ENCODE measurements at places on chromosomes 1 and 21.
A peak's percentile ranks its signal among the peaks of the same experiment; 100 is the strongest.

GRCh38 chr1:30447701-30448100 is 275.7 kb downstream of the MATN1 start:
- no peak for DNase-seq

- DNase-seq: no peak
Measured at GRCh38 chr1:153403421-153404085, 12.7 kb upstream of the S100A8 start.

- DNase-seq: no peak
Measured at GRCh38 chr1:151976015-151976343, 17.7 kb downstream of the S100A10 start.

DNA sequence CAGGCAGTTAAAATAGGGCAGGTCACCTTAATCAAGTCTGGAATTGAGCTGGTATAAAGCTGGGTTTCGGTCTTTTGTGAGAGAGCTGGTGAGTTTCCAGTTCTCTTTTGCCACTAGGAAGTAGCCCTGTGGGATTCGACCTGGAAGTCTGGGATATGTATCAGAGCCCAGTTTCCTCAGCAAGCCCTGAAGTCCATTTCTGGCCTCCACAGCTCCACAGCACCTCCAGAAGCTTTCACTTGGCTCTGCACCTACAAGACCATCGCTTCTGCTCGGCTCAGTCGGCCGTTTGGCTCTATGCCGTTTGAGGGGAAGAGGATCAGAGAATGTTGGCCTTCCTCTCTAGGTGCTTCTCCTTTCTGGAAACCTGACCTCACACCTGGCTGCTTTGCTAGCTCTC is 148.0 kb downstream of the GALNT2 start:
- DNase-seq: no peak

DNA sequence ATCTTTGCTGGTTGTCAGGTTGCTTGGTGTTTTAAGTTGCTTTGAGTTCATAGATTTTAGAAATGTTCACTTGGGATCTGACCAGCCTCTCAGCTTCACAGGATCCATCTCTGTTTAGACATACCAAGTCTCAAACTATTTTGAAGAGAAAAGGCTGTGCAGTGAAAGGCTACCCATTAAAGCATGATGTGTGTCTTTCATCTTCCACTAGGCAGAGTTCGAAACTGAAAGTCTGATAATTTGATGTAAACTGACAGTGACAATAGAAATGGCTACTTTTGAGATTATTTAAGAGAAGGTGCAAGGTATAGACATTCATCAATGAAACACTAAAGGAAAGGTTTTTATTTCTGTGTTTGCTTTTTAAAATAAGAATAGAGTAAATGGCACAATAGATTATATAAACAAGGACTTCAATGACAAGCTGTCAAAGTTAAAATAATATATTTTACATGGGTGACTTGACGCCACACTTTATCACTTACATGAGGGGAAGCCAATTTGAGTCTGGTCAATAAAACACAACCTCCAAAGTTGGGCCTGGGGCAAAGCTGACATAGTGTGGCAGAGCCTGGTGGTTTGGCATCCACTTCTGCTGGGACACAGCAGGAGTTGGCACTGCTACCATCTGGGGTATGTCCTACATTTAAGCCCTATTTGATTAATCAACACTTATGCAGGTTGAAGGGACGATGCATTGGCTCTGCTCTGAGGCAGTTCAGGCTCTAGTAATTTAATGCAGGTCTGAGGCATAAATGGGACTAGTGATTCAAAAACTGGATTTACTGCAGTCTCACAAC is 197.7 kb downstream of the CRB1 start:
- DNase-seq: no peak

- DNase-seq: no peak
Measured at GRCh38 chr1:210702506-210702905, 373.8 kb downstream of the HHAT start.

DNA sequence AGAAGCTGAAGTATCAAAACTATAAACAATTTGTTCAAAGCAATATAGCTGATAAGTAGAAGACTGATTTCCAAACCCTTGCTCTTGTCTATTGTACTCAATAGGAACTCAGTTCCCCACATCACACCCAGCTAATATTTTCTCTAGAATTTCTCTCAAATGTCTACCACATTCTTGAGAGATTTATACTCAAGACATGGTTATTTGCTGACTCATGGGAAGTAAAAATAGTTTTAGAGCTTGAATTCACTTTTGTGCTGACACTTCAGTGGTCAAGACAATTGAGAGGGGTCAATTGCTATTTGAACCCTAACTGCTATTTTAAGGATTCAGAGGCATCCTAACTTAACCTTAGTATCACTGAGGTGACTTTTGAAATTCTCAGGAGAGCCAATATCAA is 99.0 kb downstream of the TNNI3K start:
- DNase-seq: no peak

DNA sequence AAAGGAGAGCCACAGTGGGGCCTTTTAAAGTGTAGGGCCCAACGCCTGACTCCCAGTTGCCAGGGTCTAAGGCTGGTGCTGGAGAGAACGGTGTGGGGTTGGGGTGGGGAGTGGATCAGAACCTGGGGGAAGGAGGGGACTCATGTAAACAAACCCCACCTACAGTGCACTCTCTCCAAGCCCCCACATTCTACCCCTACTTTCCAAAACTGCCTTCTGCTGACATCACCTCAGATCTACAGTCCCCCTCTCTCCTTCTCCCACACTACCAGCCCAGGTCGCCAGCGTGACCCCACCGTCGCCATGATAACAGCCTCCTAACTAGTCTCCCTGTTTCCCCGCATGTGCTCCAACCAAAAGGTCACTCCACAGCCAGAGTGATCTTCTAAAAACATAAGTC is 26.6 kb downstream of the TNNT2 start:
- no peak for DNase-seq

GRCh38 chr1:203408486-203409481 is 57.9 kb upstream of the FMOD start:
- no peak for DNase-seq

DNA sequence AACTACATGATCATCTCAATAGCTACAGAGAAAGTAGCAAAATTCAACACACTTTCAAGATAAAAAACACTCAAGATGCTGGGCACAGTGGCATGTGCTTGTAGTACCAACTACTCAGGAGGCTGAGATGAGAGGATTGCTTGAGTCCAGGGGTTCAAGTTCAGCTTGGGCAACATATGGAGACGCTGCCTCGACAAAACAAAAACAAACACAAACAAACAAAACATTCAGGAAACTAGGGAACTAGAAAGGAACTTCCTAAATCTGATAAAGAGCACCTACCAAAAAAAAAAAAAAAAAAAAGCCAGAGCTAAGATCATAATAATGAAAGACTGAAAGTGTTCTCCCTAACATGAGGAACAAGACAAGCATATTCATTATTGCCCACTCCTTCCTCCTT is 22.8 kb upstream of the RNF186 start:
- no peak for DNase-seq

DNA sequence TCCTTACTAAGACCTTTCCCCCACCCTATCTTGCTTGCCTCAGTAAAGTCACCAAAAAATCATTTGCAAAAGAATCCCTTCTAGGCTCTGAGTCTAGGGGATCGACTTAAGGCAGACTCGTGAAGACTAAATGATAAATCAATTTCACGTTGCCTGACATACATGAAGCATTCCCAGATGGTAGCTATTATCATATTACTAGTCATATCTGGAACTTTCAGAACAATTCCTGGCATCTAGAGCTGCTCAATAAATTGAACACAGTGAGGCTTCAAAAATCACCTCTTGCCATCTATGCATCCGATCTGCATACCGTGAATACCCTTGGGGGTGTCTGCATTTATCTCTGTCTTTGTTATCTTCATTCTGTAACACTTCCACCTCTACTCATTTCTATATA is 49.6 kb upstream of the DAB1 start:
- no peak for DNase-seq

- no peak for DNase-seq
Measured at GRCh38 chr1:172351754-172352161, 68.7 kb upstream of the C1orf105 start.

DNA sequence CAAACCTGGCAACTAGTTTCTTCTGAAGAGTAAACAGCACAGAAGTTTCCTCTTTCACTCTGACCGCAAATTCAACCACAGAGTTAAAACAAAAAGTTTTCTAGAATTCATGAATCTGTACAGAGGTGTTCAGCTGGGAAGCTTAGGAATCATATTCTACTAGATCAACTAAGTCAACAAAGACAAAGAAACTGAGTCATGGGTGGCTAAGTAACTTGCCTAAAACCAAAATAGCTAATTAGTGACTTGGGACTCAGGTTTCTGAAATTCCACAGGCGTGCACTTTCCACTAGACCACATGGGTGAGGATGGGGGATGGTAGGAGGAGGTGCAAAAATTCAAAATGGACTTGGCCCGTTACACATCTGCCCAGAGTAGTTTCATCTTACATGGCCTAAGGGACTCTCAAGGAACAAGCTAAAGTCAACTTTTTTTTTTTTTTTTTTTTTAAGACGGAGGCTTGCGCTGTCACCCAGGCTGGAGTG is 25.8 kb downstream of the PTPN14 start:
- no peak for DNase-seq

DNA sequence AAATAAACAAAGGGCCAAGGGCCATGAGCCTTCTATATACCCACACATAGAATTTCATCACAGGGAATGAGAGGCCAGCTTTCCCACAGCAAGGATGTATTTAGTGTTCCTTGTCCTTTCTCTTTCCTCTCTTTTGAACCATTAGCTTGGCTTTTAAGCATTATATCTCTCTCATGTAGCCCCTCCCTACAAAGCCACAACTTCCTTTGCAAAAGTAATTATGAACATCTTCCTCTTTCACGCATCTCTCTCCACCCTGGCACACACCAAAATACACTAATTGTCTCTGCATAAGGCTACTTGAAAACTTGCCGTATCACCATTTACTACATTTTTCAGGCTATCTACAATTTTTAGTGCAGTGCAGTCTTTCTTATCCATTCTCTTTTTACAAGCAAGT is 1.9 kb upstream of the AK5 start:
- no peak for DNase-seq

DNA sequence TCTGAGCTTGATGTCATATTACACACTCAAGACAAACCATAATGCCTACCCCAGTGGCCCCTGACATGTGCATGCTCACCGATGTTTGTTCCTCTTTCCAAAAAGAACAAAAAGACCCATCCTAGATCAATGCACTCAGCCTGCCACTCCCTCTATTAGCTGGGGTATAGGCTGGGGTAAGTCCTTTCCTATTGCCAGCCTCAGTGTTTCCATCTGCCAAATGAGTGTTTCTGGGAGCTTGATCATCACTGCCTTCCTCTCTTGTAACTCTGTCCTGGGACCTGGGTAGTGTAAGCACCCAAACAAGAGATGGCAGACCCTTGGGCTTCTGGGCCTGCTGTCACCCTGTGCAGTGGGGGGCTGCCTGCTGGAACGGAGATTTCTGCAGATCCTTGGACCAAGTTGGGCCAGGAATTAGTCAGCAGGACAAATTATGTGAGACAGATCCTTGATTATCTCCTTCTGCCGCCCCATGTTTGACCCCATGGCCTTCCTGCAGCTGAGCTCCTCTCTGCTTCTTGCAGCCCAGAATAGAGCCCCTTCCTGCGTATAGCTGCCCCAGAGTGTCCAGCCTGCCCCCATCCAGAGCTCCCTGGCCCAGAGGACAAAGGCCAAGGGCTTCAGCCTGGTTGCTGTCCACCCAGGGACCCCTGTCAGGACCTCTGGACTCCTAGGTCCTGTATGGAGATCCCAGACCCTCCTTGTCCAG is 31.5 kb upstream of the LRP8 start:
- DNase-seq: no peak

DNA sequence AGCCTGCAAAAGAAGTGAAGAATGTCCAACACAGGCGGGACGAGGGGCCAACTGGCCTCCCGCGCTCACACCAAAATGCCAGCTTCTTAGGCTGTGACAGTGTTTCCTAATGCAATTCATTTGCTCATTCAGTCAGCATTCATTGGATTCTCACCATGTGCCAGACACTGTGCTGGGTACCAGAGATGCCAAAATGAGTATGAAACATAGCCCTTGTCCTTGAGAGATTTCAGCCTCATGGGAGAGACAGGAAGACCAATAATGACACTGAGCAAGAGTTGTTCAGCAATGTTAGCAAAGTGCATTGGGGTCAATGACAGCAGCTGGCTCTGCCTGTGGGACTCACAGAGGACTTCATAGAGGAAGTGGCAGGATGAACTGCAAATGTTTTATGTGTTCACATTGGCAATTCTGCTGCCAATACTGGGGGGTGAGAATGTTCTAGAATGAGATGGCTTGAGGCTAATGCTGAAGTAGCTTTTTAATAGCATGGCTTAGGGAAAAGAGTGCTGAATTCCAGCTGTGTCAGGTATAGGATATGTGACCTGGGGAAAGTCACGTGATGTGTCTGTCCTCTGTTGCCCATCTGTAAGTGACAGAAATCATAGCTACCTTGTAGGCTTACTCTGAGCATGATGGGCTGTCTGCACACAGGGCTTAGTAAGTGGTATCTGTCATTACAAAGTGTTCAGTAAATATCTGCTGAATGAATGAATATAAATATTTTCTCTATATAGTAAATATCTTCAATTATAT is 58.3 kb upstream of the KIF26B start:
- DNase-seq: no peak

DNA sequence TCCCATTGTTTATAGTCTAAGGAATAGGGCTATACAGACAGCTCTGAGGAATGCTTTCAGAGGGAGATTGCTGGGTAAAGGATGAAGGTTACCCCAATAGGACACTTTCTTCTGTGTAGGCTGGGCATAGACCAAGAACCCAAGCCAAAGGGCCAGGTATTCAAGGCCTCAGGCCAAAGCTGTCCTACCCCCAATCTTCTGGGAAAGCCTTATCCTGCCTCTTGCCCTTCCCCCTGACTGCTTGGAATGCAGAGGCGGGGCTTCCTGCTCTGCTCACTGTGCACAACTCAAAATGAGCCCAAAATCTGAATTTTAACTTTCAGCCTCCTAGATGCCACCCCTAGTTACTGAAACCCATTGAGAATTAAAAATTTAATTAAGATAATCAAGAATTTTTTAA is 2.2 kb downstream of the OR10Z1 start:
- DNase-seq: no peak

- DNase-seq: no peak
Measured at GRCh38 chr1:66269222-66269621, 264.7 kb upstream of the SGIP1 start.

DNA sequence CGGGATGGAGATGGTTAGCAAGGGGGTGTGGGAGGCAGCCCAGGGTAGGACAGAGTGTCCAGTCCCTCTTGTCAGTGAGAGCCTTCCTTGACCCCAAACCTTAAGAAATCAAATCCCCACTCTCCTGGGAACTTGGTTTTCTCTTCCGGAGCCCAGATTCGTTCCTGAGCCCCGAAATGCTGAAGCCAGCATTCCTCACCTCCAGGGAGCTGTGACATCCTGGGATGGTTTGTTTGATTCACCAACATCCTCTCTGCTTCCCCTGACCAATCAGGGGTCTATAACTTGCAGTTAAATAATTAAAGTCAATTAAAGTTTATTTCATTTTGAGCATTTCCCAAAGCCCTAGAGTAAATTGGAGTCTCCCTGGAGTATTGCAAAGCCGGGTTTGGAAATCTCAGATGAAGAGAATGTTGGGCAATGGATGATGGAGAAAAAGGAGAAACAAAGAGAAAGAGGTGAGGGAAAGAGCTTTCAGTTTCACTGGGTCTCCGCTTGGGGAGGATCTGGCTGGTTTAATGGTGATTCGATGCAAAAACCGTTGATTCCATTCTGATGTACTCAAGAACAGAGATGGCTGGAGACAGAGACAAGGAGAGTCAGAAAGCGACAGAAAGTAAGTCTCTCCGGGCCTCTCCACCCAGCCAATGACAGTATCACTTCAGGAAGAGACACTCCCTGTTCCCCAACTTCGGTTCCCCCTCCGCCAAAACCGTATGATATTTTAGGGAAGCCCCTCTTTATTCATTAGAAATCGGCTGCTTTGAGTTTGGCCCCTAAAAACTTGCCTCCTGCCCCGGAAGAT is 12.8 kb upstream of the ALX3 start:
- DNase-seq: peak; percentile 67

GRCh38 chr1:89697383-89697782 is 64.5 kb downstream of the LRRC8C start:
- no peak for DNase-seq
